NCI-H2107 (cell line): ENCODE measurements at places on chromosomes 6 and 20.

DNA sequence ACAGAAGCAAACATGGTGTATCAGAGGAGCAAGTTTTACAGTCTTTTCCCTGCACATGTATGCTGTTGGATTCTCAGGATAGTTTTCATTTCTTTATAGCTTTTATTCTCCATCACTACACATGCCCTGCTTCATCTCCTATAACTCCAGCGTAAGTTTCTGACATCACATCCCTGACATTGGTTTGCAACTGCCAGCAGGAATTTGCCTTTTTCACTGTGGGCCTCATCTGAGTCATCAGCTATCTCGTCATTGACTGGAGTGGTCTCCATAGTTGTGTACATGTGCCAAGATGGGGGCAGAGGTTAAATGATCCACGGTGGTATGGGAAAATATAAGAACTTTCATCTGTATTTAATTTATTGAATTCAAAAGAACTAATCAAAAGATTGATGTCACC is 96.7 kb downstream of the SLX4IP start:
- no peak for DNase-seq

DNA sequence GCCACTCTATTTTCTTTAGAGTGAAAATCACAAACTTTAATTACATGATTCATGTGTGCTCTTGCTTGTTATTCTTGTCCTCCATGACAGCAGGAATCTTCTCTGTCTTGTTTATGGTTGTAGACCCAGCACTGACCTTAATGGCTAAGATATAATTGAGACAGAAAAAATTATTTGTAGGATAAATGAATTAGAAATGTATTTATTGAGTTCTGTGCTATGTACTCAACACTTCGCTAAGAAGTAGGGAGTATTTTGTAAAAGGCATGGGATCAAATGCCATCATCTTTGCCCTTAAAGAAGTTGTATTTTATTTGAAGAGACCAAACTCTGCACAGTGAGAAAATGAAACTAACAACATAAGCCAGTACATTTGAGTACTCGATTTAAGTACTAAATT is 71.2 kb downstream of the CBLN4 start:
- DNase-seq, result no peak

- no peak for DNase-seq
These were observed 43.4 kb upstream of the CDYL start for GRCh38 chr6:4732691-4733315.

GRCh38 chr6:49464691-49465090 is 1.5 kb downstream of the CENPQ start:
- DNase-seq, result no peak

GRCh38 chr6:107491760-107492660 is 2.1 kb downstream of the SOBP start:
- no peak for DNase-seq

GRCh38 chr6:98821756-98822405 is 12.5 kb upstream of the POU3F2 start:
- no peak for DNase-seq

- DNase-seq, result no peak
These were observed 17.7 kb upstream of the CDH4 start for GRCh38 chr20:61234224-61234890.
